ENCODE measurements at places on chromosomes 1 and 21.
A peak's percentile ranks its signal among the peaks of the same experiment; 100 is the strongest.

DNA sequence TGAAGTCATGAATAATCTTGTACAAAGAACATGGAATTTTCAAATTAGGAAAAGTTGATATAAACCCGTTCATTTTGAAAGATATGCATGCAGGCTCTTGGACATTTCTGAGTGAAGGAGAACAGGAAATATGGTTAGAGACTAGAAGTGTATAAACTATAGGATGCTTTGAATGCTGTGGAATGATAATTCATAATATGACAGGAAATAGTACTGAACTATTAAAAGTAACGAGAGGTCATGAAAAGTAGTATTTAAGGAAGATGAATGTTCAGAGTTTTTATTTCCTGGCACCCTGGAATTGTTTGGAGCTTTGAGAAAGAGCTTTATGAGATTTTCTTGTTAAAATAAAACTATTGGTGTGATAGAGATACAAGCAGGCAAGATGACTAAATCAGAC, 18.7 kb upstream of the CRB1 start:
- DNase-seq = no peak

DNA sequence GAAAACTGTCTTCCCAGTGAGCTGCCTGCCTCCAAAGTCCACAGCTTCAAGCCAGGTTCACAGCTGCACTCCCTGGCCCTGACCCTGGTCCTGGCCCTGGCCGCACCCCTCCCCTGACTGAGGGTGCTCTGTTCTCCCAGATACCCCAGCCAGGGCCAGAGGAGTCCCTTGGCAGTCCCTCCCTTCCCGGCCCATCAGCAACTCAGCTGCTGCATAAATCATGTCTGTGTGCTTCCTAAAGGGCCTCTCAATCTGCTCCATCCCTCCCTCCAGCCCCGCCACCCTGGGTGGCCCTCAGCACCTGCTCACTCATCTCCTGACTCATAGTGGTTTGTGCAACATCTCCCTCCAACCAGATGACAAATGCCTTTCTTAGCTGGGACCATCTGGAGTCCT, 24.8 kb upstream of the C1orf174 start:
- no peak for DNase-seq

DNA sequence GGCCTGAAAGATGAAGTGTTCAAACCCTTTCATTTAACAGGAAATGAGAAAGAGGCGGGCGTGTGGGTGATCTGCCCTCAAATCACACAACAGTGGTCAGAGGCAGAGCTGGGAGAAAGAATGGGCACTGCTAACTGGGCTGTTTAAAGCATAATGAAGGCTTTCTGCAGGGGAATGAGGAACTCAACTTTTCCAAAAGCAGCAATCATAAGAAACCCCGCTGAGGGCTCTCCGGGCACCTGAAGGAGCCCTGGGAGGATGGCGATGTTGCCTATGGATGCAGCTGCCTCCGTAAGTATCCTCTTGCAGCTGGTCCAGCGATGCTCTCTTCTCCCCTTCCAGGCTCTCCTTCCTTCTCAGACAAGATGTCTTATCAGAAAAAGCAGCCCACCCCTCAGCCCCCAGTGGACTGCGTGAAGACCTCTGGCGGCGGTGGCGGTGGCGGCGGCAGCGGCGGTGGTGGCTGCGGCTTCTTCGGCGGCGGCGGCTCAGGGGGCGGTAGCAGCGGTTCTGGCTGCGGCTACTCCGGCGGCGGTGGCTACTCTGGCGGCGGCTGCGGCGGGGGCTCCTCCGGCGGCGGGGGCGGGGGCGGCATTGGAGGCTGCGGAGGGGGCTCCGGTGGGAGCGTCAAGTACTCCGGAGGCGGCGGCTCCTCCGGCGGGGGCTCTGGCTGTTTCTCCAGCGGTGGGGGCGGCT, 1.2 kb downstream of the LORICRIN start:
- no peak for DNase-seq

- peak; percentile 67 for DNase-seq
These were observed 771 bp upstream of the RAD54L start for GRCh38 chr1:46246548-46247435.

DNA sequence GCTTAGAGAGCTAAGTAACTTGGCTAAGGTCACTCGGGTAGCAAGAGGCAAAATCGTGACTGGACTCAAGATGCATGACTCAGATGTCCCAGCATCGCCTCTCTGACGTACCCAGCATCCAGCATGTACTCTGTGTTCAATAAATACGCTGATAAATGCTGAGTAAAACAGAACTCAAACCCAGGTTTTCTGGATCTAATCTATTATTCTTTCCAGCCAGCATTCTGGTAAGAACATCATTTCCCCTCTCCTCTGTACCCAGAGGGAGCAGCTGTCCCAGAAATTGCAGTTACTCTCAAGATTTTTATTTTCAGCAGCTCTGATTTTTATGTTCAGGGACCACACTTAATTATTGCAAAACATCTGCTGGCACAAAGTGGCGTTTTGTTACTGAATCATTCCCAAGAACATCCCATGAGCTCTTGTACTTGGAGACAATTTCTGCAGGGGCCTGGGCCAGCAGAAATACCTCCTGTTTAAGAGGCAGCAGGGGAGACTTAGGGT, 249.0 kb downstream of the PRDM2 start:
- DNase-seq = no peak

- DNase-seq = no peak
These were observed 529.3 kb upstream of the LRRC7 start for GRCh38 chr1:69038379-69038778.

- no peak for DNase-seq
These were observed 6.7 kb downstream of the ERG start for GRCh38 chr21:38491536-38491935.

DNA sequence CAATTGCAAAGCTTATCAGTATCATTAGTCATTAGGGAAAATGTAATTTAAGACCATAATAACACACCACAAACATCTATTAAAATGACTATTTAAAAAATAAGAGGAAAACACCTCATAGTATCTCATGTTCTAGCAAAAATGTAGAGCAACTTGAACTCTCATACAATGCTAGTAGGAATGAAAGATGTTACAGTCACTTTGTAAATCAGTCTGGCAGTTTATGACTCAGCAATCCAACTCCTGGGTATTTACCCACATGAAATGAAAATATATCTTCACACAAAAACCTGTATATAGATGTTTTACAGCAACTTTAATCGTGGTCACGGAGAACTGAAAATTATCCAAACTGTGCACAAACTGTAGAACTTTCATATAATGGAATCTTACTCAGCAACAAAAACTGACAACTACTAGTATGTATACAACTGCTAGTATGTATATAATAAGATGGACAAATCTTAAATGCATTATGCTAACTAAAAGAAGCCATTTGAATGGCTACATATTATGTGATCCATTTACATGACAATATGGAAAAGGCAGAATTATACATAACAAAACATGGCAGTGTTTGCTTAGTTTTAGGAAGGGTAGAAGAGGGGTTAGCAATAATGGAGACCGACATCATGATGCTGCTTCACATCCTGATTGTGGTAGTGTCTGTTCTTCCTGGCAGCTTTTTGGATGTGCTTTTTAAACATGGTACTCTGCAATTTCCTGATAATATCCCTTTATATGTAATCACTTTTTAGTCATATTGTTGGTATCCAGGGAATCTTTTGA, 267.0 kb downstream of the KCTD3 start:
- peak; percentile 63 for DNase-seq

DNA sequence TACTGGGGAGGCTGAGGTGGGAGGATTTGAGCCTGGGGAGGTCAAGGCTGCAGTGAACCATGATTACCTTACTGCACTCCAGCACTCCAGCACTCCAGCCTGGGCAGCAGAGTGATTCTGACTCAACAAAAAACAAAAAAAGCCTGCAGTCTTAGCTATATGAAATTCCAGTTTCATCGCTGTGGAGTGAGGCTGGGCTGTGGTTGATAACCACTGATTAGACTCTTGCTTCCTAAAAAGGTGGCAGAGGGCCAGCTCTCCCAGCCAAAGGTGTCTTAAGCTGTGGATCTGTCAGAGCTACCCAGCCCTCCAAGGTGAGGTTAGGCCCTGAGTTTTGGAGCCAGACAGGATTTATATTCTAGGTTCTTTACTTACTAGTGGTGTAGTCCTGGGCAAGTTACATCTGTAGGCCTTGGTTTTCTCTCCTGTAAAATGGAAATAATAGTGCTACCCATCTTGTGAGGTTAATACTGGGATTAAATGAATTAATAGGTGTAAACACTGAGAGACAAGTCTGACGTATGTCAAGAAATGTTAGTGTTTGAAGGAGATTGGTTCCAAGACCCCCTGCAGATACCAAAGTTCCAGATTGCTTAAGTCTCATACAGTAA, 35.9 kb downstream of the TMCC2 start:
- peak; percentile 43 for DNase-seq

GRCh38 chr1:222973561-222973960, 158.7 kb downstream of the DISP1 start:
- no peak for DNase-seq

DNA sequence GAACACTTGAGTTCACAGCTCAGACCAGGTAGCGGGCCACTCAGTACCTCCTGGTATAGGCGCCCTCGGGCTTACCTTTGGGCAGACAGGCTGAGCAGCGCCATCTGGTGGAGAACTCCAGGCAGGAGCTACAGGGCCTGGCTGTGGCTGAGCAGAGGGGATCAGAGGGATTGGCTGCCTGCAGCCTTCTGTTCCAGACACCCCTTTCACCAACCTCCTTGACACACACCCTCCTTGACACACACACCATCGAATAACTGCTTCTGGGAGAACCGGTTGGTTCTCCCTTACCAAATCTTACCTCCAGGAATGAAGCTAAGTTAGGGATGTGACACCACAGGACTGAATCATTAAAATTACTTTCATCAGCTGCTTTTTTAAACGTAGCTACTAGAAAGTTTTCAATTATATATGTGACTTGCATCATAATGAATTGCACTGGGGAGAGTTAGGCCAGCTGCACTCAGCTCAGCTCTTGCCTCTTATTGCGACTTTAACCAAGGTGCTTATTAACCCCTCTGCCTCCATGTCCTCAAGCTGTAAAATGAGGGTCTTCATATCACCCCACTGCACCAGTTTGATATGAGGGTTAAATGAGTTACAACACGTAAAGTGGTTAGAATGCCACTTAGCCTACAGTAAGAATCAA, 6.6 kb downstream of the LIN28A start:
- DNase-seq = peak; percentile 66

DNA sequence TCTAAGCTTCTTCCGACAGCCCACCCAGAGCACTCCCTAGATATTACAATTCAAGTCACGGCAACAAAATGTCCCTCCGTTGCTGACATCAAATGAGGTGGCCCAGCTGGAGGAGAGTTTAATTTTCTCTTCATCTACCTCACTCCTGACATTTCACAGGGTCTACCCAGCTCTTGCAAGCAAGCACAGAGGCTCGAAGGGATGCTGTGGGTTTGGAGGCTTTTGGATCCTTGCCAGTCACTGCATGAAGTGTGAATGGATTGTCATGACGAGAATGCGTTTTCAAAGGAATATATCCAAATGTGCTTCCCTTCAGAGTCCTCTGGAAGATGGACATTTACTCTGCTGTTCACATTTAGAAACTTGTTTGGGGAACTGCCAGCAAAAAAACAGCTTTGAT, 33.5 kb downstream of the CAPN8 start:
- DNase-seq = no peak

GRCh38 chr1:79472067-79472656, 465.6 kb upstream of the ADGRL4 start:
- no peak for DNase-seq

GRCh38 chr1:95012389-95012788, 60.4 kb downstream of the ALG14 start:
- DNase-seq = peak; percentile 91

DNA sequence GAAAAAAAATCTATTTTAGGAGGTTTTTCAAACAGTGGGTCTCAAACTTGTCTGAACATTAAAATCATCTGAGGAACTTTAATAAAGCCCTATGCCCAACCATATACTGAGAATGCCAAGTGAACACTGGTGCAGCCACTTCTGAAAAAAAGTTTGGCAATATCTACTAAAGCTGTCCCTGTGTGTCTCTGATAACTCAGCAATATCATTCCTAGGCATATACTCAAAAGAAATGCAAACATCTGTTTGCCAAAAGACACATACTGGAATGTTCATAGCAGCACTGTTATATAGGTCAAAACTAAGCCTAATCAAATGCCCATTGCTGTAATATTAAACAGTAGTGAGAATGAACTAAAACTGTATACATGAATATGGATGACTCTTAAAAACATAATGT, 74.2 kb upstream of the RGS4 start:
- no peak for DNase-seq

GRCh38 chr1:180267211-180267561, 37.1 kb downstream of the LHX4 start:
- no peak for DNase-seq

GRCh38 chr1:34794001-34794789, 1.4 kb downstream of the GJA4 start:
- DNase-seq = no peak

DNA sequence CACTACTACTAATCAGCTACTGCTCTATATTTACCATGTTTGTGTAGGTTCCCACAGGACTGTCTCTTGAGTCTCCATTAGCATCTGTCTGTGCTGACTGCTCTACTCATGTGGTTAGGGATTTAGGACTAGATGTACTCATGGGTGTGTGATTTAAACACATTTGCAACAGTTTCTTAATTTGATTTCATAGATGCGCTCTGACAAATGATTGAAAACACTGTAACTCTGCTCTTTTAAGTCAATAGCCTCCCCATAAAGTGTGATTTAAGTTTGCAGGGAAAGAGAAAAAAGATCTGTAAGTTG, 809.3 kb downstream of the NCAM2 start:
- DNase-seq = no peak

GRCh38 chr1:183206538-183207122, 20.6 kb downstream of the LAMC2 start:
- DNase-seq = no peak
